ENCODE measurements at places on chromosomes 2 and 18.
A peak's percentile ranks its signal among the peaks of the same experiment; 100 is the strongest.

GRCh38 chr2:8090748-8091700 is 590.8 kb upstream of the ID2 start:
- peak; percentile 86 for DNase-seq

DNA sequence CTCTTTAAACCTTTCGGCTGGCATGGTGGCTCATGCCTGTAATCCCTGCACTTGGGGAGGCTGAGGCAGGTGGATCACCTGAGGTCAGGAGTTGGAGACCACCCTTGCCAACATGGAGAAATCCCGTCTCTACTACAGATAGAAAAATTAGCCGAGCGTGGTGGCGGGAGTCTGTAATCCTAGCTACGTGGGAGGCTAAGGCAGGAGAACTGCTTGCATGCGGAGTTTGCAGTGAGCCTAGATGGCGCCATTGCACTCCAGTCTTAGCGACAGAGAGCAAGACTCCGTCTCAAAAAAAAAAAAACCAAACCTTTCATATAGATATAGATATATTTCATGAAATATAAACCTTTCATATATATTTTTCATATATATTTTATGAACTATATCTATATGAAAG is 864.7 kb downstream of the TRIB2 start:
- DNase-seq = no peak

DNA sequence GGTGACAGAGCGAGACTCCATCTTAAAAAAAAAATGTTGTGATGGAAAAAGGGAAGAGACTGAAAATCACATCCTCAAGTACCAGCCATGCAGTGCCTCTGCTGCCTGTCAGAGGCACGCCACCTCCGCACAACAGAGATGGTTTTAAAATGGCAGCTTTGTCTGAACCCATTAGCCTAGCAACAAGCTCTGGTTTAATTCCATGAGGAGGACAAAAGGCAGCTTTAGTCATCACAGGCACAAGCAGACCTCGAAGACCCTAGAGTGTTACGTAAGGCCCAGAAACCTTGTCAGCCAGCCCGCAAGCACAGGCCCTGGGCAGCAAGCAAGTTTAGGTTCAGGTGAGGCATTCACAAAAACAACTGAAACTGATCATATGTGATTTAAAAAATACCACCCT is 10.4 kb downstream of the LCT start:
- DNase-seq = no peak

DNA sequence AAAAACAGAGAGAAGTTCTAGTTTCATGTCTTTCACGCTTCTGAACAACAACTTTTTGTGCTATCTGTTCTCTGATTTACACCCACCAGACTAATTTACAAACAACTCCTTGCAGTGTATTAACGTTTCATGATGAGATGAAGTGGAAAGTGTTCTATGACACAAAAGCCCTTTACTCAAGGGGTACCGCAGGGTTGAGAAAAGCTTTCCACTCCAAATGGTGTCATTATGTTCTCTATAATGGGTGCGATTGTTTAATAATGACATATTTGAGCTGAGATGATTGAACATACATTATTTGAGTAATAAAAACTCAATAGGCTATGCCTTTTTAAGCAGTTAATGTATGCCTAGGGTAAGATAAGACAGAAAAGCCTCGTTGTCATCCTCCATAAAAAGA is 76.3 kb downstream of the ACTR3 start:
- no peak for DNase-seq

GRCh38 chr2:78979380-78980151 is 45.9 kb upstream of the REG3G start:
- DNase-seq = peak; percentile 68

DNA sequence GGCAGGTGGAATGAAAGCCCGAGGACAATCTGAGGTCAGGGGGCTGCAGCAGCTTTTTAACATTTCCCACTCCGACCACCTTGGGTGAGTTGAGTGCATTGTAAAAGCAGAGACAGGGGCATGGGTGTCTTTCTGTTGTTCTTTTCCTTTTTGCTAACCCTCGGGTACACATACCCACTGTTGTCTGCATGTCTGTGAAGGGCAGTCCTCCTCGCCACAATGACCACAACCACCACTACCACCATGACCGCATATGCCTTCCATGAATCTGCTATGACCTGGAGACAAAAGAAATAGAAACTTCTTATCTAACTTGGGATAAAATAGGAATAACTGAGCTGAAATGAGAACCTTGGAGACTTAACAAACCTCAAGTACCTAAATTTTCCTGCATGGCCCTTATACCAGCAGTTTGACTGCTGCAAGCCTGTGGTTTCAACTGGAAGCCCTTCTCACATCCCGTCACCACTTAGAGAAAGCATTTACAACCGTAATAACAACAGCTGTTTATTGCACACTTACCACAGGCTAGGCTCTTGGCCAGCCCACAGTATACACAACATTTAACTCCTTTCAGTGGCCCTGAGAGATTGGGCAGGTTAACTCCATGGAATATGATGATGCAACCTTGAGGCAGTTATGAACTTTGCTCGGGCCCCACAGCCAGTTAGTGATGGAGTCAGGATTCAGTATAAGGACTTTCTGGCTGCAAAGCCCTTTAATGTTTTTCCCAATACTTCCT is 80.3 kb downstream of the GYPC start:
- DNase-seq = peak; percentile 50

DNA sequence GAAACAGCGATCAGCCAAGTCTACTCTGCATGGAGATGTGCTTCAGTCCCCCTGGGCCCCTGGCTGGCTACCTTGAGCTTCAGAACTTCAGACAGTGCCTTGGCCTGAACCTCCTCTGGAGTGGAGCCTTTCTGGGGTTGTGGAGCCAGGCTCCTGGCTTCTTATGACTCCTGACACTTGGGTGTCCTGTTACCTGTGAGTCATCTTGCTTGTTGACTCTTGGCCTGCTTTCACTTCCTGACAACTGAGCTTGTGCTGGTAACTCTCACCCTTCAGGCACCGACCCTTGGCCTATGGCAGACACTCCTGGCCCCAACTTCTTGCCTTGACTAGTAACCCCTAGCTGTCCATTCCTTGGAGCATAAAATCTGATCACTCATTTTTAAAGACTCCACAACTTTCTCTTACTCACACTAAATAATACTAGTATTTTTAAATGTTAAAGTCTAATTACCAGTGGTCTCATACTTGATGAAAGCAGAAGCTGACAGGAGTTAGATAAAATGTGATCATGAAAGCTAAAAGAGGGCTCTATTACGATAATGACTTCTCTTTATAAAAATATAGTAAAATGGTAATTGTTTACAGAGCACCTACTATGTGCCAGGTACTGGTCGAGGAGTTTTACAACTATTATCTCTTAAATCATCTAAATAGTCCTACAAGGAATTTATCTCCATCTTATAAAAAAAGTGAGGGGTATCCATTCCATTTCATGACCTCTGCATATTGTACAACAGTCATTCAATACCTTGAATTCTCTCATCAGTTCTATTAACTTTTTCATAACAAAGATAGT is 46.3 kb upstream of the VIT start:
- no peak for DNase-seq

DNA sequence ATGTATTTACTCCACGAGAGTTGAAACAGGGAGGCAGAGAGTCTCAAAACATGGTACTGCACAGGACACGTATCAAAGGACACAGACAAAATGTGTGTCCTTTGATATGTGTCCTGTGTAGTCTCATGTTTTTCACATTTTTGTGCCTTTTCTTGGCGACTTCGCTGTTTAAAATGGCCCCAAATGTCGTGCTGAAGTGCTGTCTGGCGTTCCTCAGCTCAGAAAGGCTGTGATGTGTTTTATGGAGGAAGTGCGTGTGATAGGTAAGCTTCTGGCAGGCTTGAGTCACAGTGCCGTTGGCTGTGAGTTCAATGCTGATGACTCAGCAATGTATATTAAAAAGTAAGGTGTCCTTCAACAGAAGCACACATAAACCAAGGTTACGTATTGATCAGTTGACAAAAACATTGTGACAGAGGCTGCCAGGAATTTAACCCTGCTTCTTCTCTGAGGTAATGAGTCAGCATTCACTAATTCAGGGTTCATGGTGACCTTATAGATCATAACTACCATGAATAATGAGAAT is 78.2 kb downstream of the DYSF start:
- no peak for DNase-seq

- no peak for DNase-seq
Measured at GRCh38 chr2:74999468-74999867, 41.0 kb downstream of the POLE4 start.

DNA sequence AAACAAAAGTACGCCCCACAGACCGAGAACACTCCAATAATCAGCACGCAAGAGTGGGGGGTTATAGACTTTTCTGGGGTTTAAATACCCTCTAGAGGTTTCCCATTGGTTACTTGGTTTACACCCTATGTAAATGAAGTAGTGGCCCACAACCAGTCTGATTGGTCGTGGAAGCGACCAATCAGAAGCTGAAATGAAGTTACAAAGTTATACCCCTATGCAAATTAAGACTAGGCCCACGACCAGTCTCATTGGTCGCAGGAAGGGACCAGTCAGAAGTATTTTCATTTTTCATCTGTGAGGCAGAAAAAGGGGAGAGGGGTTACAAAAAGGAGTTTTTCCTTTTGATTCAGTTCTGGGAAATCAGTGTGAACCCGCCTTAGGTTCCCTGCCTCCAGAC is 55.3 kb upstream of the YWHAQ start:
- peak; percentile 64 for DNase-seq

- DNase-seq = peak; percentile 96
Measured at GRCh38 chr2:74186038-74186437, 7.4 kb upstream of the MOB1A start.

DNA sequence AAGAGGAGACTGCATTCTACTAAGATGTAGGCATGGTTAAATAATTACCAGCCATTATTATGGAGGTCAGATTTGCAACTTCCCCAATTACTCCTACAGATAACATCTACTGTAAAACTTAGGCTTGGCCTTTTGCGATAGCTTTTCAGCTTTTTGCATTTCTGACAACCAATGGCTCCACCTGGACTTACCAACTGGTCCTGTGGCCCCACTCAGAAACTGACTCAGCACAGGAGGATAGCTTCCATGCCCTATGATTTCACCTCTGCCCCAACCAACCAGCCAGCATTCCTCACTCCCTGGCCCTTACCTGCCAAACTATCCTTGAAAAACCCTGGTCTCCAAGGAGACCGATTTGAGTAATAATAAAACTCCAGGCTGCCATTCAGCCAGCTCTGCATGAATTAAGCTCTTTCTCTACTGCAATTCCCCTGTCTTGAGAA is 28.2 kb downstream of the TUBB6 start:
- no peak for DNase-seq

DNA sequence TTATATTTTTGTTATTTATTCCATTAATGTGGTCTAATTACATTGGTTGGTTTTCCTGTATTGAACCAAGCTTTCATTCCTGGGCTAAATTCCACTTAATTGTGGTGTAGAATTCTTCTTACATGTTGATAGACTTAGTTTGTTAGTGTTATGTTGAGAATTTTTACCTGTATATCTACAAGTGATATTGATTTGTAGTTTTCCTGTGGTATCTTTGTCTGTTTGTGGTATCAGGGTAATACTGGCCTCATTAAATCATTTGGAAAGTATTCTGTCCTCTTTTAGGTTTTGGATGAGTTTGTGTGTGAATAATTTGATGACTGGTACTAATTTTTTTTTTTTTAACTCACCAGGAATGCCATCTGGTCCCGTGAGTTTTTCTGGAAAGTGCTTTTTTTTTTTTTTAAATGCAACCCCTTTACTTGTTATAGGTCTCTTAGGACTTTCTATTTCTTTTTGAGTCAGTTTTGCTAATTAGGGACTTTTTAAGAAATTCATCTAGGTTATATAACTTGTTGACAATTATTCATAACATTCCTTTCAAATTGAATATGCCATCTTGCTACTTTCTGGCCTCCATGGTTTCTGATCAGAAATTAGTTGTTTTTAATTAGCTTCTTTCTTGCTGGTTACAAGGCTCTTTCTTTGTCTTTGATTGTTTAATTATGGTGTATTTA is 232.8 kb downstream of the CCDC85A start:
- DNase-seq = no peak

GRCh38 chr2:191245046-191245868 is at the start of gene MYO1B:
MYO1B (plus strand) TSS chr2:191245404; CDS start chr2:191276896, 31,492 bp downstream.
- DNase-seq = peak; percentile 15

DNA sequence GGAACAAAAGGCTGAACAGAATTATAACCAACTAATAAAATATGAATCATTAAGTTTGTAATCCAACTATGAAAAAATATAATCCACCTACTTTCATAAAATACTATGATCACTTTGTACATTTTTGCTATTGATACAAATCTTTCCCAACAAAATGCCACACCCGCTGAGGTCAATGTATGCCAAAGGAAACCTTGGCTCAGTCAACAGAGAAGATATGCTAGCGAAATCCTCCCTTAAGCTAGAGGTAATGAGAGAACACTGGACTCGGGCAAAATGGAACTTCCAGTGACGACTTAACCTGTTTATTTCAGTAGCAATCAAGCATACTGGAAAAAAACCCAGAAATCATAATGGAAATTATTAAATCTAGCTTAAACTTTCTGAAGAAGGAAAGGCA is 81.5 kb downstream of the NOL10 start:
- DNase-seq = no peak

DNA sequence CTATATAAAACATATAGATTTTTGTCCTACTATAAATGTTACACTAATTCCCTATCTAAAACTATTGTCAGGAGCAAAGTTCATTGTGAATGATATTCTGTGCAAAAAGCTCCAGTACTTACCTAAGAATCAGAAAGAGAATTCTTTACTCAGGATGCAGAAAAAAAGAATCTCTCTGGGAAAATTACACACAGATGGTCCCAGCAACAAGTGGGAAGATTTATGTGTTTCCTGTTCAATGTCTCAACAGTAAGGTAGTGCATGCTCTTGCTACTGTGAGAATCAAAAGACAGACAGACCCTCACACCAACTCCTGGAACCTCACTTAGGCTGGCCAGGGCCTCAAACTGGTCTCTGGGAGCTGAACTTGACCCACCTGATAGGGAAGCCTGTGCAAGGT is 11.2 kb upstream of the NAPG start:
- no peak for DNase-seq

DNA sequence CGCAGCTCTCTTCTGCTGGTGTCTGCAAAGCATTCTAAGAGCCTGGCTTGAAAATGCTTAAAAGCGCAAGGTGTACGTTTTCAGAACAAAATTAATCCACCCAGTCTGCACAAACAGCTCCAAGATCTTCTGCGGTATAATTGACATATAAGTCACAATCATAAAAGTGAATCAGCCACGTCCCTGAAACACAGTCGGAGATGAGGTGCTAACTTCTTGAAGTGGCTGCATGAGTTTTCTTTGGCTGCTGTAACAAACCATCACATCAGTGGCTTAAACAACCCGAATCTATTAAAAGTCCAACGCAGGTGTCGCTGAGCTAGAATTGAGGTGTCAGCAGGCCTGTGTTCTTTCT is 32.6 kb downstream of the ARL4C start:
- DNase-seq = no peak

DNA sequence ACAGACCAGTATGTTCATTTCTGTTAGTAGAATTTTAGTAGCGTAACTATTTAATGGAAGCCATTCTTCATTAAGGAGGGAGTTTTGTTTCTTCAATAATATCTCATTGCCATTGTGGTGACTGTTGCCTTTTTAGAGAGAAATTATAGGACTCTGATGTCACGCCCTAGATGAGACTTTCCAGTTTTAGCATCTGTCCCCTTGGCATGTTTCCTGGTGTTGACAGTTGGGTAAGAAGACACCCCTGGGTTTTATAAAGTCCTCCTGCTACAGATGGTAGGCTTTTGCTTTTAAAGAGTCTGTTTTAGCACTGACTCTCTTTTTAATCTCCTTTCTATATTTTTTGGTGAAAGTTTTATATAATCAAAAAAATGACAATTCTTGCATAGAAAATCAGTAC is 41.9 kb downstream of the KCNJ3 start:
- no peak for DNase-seq

GRCh38 chr18:35526495-35527059 is 28.8 kb upstream of the INO80C start:
- no peak for DNase-seq

Data from OCI-M1 (cell line).